ENCODE measurements at places on chromosomes 5 and 9.

DNA sequence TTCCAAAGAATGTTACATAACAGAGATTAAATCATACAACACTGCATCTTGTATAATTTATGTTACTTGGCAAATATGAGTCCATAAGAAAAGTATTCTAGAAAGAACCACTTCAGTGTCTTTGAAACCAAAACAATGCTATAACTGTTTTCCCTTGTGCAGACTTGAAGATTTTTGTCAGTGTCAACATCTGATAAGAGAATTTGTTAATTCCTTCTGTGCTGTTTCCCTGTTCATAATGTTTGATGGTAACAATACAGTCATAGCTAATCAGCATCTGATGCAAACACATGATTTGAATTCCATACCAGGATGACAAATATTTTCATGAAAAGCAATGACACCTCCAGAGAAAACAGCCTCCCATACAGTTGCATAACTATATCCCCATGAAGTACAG, 306.8 kb downstream of the SEMA5A start:
- DNase-seq = no peak

GRCh38 chr9:134816264-134816663, 64.3 kb upstream of the FCN2 start:
- DNase-seq = no peak

DNA sequence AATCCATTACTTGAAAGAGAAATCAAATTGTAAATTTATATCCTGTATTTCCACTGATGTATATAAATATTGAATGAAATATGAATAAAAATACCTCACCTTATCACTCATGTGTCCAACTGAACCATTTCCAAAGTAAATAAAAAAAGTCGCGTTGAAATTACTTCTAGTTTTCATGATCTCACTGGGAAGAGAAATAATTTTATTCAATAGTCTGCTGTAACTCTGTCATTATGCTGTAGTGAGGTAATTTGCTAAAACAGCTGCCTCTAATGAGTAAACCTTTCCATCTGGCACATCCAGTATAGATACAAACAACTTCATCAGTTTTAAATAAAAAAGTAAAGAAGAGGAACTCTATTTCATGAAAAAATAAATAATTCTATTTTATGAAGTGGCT, 611.5 kb downstream of the ZNF608 start:
- DNase-seq = no peak

DNA sequence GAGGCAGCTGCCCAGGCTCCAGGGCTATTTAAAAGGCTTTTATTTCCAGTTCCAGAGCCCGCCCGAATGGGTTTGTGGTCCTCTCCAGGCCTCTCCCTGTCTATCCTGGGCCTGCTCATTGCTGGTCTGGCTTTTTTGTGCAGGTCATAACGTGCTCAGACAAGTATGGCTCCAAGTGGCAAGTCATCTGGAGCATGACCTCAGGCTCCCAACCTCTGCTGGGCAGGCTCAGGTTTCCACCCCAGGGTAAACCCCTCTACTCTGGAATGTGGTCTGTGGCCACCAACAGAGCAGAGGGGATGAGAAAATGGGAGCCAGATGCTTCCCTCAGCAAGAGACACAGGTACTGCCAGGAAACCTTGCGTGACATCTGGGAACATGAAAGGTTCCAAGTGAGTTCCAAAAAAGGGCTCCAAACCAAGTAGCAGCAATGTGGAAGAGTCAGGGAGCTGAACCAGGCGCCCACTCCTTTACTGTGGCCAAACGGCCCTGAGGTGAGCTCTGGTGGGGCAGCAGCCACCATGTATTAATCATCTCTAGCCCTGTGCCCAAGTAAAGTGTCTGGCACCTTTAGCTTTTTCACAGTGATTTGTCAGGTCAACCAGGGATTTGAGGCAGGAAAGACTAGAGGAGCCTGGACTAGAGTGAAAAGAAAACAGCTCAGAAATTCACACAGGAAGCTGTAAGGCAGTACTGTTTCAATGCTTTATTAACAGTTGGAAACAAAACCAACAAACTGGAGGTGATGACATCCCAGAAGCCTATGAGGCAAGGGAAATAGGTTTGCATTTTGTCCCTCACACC, 25.7 kb downstream of the PCDHGC5 start:
- no peak for DNase-seq

DNA sequence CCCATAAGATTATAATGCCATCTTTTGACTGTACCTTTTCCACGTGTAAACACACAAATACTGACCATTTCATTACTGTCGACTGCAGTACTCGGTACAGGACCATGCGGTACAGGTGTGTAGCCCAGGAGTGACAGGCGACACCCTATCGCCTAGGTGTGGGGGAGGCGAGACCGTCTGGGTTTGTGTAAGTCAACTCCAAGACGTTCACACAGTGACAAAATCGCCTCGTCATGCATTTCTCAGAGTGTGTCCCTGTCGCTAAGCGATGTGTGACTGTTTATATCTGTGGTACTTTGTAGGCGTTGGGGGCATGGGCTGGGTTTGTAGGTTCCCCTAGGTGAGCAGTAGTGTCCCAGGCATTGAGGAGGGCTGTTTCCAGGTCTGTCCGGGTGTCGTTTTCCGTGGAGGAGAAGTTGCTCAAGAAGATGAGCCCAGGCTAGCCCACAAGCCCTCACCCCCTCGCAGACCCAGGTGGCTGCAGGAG, 20.3 kb downstream of the NEK6 start:
- DNase-seq = peak; percentile 69

DNA sequence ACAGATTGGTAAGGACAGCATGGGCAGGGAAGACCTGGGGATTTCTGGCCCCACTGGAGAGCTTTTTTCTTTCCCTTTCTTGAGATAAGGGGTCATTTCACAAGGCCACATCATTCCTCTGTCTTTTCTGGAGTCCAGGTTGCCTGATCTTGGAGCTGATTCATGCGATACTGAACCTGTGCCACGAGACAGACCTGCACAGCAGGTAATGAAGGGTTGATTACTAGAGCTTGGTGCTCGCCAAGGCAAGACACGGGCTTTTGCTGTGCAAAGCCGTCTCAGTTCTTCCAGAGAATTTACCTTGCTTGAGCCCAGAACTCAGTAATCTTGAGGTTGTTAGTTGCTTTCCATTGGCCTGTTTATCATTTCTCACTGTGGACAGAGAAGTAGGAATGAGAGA, 39.2 kb downstream of the NUP188 start:
- DNase-seq = no peak

DNA sequence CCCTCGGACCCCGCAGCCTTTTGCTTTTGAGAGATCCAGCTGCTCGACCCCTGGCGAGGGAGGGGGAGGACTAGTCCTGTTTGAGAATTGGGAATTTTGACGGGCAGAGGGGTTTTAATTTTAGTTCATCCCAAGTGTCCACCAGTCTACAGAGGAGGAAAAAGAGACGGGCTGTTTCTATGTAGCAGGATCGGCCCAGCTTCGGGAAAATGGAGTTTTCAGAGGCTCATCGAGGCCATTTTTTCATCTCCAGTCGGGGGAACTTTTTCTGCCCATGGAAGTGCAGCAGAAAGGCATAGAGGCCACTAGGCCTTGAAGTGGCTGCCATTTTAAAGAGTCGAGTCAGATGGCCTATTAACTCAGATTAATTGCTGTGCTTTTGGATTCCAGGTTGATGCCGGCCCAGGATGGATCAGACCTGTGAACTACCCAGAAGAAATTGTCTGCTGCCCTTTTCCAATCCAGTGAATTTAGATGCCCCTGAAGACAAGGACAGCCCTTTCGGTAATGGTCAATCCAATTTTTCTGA, 1.2 kb downstream of the NSD1 start:
- DNase-seq = peak; percentile 18

DNA sequence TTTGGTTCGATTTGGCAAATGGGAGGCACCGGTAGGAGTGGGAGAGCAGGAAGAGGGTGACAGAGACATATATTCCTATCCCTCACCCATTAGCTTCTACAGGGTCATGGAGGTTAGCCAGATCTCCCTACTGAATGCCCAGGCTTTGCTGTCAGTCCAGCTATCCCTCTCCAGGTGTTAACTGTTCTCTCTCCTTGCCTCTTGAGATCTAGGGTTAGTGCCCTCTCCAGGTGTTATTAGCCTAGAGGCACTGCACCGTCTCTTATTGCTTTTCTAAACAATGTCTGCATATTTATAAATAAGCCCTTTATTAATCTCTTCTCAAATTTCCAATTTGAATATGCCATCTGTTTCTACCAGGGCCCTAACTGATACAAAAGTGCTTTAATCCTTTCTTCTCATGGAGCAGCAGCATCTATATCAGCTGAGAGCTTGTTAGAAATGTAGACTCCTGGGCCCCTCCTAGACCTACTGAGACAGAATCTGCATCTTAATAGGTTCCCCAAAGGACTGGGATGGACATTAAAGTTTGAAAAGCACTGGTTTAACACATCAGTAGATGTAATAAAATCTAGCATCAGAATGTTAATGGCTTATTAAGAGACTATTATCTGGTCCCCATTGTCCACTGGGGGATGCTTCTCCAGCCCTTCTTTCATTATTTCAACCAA, 322.5 kb upstream of the SLC24A2 start:
- DNase-seq = no peak

- no peak for DNase-seq
Observed at GRCh38 chr5:32475334-32476097, 31.0 kb upstream of the ZFR start.

DNA sequence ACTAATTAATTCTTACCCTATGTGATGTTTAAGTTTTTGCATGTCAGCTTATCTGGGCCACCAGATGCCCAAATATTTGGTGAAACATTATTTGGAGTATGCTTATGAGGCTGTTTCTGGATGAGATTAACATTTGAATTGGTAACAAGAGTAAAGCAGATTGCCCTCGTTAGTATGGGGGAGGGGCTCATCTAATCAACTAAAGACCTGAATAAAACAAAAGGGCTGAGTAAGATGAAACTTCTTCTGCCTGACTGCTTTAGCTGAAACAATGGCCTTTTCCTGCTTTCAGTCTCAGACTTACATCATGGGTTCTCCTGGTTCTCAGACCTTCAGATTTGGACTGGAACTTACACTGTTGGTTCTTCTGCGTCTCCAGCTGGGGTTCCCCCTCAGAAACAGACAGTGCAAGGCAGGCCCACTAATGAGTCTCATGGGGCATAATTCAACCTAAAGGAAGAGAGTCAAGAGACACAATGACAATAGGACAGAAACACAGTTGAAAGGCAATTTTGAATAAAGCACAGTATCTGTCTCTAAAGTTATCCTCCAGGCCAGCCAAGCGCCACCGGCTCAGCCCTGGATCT, 288.4 kb downstream of the CAAP1 start:
- no peak for DNase-seq

DNA sequence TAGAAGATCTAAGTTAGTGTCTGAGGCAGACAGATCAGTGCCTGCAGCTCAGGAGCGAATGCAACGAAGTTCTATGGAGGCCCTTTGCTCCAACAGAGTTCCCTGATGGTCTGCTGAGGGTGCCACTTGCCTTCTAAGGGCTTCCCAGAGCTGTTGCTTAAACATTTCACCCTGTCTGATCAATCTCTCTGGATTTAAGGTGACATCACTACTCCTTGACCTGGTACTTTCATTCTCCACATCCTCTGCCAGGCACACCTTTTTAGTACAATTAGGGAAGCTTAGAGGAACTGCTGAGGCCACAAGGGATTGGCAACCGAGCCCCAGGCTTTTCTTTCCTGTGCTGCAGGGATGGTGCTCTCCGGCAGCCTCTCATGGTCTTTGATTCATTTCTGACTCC, 94.2 kb upstream of the IFNK start:
- DNase-seq = no peak

GRCh38 chr9:131407717-131408195, 13.9 kb downstream of the PRRC2B start:
- DNase-seq = no peak

GRCh38 chr5:5344606-5345005, 77.9 kb upstream of the ICE1 start:
- DNase-seq = no peak

GRCh38 chr9:80503671-80504281, 932.0 kb downstream of the TLE4 start:
- no peak for DNase-seq

DNA sequence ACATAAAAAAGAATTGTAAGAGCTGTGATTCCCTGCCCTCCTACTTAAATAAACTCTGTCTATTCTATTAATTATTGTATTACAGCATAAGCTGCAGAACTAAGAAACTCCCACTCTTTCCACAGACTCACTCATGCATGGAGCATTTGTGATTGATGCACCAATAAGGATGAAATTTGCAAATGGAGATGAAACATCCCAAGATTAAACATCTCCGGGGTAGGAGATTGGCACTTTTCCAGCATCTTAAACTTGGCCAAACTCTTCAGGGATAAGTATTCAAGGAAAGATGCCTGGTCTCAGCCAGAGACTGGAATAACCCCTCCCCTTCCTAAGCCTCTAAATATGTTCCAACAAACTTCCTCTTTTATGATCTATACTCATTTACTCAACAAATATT, 472.0 kb downstream of the ACTL7B start:
- no peak for DNase-seq

GRCh38 chr9:132163876-132164603, 2.2 kb downstream of the NTNG2 start:
- DNase-seq = no peak

GRCh38 chr9:22392523-22392922, 54.1 kb upstream of the DMRTA1 start:
- DNase-seq = no peak

- no peak for DNase-seq
Observed at GRCh38 chr5:122424132-122424531, 112.1 kb downstream of the SNCAIP start.

- DNase-seq = no peak
Observed at GRCh38 chr9:107360098-107360497, 77.0 kb downstream of the RAD23B start.

GRCh38 chr9:79015951-79016350, 555.8 kb upstream of the TLE4 start:
- DNase-seq = no peak

DNA sequence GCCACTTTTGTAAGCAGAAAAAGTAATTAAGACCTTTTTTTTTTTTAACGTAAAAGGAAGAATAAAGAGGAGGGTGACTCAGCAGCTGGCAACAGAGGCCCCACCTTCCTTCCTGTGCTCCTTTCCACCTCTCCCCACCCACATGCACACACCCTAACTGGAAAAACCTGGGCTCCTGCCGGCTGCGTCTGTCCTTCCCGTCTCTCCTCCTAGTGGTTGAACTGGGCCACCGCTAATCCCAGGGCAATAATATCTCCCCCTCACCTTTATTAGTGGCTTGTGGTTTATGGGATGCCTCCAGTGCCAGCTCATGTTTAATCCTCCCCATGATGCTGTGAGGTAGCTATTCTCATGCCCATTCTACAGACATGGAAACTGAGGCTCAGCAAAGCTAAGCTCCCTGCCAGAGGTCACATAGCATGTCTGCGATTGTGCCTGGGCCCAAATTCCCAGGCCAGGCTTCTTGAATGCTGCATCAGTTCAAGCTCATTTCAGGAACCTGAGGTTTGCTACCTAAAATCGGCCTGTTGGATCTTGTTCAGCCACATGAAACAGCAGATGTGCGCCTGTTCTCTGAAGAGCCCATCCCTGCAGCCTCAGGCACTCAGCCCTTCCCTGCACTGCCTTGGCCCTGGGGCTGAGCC, 60.9 kb upstream of the IL17B start:
- DNase-seq = no peak

- no peak for DNase-seq
Observed at GRCh38 chr9:118473521-118473920, 769.3 kb downstream of the TLR4 start.

Measured in inflammatory macrophage treated with lipopolysaccharide for 4 hours (primary cell).